Hematopoietic multipotent progenitor cell treated with erythropoietin and hydrocortisone succinate and interleukin-3 and kit ligand, for 6 days (in vitro differentiated cells): ENCODE measurements at places on chromosomes 2 and 18.

DNA sequence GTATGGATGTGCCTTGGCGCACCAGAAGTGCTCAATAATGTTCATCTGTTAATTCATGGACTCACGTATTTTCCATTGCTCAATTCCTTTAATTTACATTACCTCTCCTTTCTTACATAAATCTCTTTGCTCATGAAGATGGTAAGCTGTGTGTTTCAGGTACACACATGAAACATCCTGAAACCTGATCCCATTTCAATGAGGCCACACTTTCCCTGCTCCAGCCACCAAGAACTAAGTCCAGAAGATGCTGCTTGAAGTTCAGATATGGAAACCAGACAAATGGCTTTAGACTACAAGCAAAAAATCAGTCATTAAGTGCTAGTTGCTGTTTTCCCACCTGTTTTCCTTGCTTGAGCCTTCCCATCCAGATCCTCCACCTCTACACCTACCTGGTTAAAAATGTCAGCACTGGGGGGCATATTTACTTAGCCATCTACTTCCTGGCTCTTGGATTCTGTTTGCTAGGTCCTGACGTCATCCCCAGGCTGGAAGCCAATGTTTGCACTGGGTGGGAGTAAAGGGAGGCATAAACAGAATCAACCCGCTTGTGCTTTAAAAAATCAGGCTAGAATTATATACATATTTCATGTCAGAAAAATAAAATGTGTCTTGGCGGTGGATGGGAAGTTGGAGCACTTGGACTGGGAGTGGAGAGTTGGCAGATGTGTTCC is 309.7 kb downstream of the OSR1 start:
- no peak for DNase-seq

DNA sequence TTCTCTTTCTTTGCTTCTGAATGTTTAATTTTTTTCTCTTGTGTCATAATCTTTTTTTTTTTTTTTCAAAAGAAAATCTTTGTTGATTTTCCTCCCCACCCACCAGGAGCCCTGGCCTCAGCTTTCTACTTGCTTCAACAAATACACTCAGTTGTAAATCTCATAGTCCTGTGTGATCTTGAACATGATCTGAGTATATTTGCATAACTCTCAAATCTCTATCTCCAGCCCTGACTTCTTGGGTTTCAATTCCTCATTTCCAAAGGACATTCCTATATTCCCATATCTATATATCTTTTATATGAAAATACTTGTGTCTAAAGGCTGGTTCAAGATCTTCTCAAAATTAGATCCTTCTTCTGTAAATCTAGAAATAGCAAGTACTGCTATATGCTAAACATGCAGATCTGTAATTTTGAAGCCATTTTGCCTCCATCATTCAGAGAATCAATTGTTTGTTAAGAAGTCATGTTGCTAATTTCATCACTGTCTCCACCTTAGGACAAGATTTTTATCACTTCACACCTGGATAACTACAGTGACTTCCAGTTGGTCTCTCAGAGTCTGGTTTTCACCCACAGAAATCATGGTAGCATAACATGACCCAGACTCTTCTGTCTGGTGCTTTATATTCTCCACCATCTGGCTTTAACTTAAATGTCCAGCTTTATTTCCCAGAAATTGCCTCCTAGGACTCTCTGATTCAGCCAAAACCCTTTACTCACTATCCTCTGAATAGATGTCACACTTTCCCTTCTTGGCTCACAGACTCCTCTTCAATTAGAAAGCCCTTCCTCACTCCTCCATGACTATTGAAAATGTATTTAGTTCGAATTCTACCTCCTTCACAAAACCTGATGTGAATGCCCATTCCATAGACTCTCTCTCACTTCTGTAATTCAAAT is 98.1 kb downstream of the ZEB2 start:
- no peak for DNase-seq

- no peak for DNase-seq
These were observed 12.4 kb downstream of the SLC8A1 start for GRCh38 chr2:40439473-40439872.

DNA sequence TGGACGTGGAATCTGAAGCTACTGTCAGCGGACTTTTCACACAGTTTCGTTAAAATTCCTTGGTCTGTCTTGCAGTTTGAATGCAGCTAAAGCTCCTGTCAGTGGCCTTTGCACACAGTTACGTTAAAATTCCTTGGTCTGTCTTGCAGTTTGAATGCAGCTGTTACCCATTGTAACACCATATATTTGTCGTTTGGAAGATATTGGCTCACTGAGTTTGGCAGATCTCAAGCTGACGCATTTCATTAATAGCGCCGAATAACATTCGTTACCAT is 1.0 kb downstream of the LIMS1 start:
- no peak for DNase-seq

DNA sequence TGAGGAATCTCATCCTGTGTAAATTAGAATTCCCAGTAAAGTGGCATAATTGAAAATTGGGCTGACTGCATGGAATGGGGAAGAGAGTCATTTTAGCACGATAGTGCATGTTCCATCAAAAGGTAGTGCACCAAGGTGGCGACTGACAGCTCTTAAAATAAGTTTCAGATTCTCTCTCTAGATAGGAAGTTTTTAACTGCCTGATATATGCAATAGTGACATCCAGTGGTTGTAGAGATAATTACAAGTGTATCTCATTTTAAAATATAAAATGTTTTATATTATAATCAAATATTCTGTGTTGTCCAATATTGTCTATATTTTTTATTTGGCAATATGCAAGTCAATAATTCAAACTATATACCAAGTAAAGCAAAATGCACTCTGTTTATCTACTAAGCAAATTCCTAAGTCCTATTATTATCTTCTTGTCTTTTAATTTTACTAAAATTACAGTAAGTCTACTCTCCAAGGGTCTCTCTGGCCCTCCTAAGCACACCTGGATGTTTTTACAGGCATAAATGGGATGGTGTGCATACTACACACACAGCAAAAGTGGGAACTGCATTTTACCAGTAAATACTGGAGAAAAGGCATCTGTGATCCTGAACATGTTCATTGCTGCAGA is 397.7 kb upstream of the HNRNPA3 start:
- peak; percentile 67 for DNase-seq

GRCh38 chr2:207504513-207505170 is 25.1 kb upstream of the CREB1 start:
- no peak for DNase-seq

- DNase-seq = no peak
These were observed 95.1 kb downstream of the MYO5B start for GRCh38 chr18:50099725-50100407.

DNA sequence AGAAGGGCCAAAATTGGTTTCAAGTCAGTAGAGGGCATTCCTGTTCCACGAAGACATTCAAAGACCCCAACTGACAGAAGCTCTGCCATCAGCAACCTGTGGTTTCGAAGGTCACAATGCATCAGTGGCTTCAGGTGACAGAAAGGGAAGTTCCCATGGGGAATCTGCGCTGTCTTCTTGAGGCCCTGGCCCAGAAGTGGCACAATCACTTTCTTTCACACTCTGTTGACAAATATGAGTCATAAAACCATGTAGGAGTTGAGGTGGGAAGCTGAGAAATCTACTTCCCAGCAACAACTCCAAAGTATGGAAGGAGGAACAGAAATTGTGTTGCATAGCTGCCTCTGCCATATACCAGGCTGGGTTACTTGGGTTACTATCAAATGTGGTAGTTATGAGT is 621.1 kb upstream of the FANCL start:
- DNase-seq = no peak

DNA sequence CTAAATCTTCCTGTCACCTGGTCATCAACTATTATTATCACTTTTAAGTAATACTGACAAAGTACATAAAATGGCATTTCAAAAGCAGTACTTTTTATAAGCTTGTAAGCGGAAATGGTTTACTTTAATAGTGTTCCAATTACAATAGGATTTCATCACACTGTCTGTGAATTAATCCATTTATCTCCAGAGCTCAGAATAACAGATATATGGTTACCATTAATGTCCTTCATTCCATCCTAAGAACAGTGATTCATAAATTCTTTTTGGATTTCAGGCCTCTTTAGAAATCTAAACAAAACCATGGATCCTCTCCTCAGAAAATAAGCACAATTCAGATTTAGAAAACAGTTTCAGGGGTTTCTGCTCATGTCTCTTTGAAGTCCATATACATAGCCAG is 68.4 kb downstream of the PID1 start:
- no peak for DNase-seq

DNA sequence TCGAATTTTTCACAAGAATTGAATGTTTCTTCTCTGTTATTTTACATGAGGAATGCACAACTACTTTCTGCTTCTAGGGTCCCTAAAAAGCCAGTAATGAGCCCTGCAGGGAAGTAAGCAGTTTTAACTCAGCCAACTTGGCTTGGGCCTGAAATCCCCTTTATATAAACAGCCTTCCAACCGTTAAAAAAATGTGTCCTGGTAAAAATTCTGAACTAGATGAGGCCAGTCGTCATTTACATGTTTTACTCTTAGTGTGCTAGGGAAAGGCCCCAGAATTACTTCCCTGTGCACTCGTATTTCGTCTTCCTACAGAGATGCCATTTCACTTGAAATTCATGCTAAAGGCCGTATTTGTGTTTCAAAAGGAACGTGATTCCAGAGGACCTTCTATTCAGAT is 42.4 kb upstream of the RPE start:
- no peak for DNase-seq

DNA sequence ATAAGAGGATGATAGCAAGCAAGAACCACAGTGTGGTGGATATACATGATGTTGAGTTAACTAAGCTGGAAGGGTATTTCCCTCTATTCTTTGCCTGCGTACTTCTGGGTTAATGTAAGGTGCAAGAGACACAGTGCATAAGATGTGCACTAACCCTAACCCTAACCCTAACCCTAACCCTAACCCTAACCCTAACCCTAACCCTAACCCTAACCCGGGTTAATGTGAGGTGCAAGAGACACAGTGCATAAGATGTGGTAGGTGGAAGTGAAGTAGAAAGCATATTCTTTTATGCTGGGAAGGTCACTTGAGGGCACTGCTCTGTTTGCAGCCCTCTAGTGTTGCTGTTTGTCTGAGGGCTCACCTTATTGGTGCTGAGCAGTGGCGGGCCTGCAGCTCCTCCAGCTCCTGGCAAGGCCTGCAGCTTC is 181.5 kb upstream of the ITGA4 start:
- DNase-seq = peak; percentile 44

GRCh38 chr2:105737980-105738657 is 6.6 kb upstream of the NCK2 start:
- no peak for DNase-seq

- DNase-seq = no peak
These were observed 76.0 kb upstream of the RBM44 start for GRCh38 chr2:237722616-237723015.

DNA sequence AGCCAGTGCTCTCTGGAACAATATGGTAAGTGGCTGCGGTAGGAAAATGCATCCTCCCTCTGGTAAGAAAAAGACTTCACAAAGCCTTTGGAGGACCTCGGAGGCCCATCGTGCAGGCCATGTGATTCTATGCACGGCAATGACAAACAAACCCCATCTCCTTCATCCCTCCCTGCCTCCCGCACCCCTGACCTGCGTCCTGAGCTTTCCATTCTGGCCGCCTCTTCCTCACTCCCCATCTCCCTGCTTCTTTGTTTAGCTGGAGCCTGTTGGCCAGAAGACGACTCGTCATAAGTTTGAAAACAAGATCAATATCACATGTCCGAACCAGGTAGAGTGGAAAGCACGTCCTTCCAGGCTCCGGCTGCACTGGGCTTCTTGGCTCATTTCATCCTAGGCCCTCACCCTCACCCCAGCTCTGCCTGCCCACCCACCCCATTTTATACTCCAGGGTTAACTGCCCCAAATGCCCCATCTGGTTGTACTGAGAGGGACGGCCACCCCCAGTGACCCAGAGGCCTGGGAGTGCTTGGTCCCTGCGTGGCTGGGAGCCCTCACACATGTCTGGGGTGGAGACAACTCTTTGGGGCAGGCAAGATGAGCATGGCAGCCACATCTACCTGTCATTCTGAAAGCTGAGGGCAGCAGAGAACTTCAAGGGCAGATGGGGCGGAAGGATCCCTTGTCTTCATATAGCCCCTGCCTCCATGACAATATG is 94.0 kb downstream of the PLB1 start:
- no peak for DNase-seq

DNA sequence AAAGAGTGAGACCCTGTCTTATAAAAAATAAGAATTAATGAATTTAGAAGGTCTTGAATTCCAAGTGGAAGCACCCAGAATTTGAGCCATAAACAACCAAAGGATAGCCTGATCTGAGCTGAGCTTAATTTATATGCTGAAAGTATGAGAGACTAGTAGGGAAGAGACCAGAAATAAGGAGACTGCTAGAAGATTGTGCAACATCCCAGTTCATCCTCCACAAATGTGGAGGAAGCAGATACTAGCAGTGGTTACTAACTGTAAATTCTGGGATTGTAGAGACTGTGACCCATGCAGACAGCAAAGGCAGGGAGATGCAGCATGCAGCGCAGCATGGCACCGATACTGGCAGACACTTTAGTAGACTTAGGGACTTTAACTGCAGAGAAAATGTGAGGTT is 1.5 kb upstream of the SULT1C2 start:
- DNase-seq = no peak

GRCh38 chr18:79800371-79801180 is 2.8 kb downstream of the KCNG2 start:
- DNase-seq = no peak

DNA sequence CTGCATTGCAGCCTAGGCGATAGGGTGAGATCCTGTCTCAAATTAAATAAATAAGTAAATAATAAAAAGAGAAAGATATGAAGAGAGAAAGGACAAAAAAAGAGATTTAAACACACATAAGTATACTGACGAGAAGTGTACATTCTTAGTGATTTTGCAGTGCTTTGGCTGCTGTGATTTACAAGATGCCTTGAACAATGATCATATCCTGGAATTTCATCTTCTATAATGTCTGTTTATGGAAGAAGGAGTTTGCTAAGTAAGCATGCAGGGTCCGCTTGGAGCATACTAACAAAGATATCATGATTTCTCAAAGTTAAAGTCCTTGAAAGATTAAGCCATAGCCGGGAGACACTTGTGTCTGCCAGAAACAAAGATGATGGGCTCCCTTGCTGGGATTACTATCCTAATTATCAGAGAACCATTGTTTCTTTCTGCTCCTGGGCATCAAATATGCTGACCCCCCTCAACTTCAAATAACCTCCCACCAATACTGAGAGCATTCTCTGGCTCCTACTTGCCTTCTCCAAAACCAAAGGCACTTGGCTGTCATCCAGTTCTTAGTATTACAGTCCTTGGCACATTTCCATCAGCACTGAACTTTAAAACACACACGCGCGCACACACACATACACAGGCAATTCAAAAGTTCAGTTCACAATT is 47.5 kb upstream of the STAM2 start:
- DNase-seq = peak; percentile 84

GRCh38 chr2:97844311-97844859 is 131.0 kb downstream of the ZAP70 start:
- peak; percentile 44 for DNase-seq

- DNase-seq = no peak
These were observed 156.6 kb downstream of the HAUS1 start for GRCh38 chr18:46260879-46261143.

- no peak for DNase-seq
These were observed 5.0 kb upstream of the EPB41L5 start for GRCh38 chr2:120007851-120008250.

- no peak for DNase-seq
These were observed 118.3 kb downstream of the GYPC start for GRCh38 chr2:126774290-126774689.

- DNase-seq = no peak
These were observed 117.1 kb upstream of the MGAT5 start for GRCh38 chr2:134136731-134137130.

- no peak for DNase-seq
These were observed 30.5 kb upstream of the ATP8B1 start for GRCh38 chr18:57833441-57834101.
